ENCODE measurements at places on chromosomes 1 and 21. TPM values are rescaled to one million over a fixed set of nuclear protein-coding genes. Genes with fewer than 3 reads are reported as not detected.

NPL gene
- 2.6 TPM for total RNA-seq

C21orf91 gene
- total RNA-seq, result 2.0 TPM

PTGFR gene
- total RNA-seq, result 1.0 TPM

AKT3 gene
- total RNA-seq, result 14.0 TPM

ATP6V1G3 gene
- total RNA-seq, result not detected

TATDN3 gene
- total RNA-seq, result 10.6 TPM

NPHP4 gene
- 10.4 TPM for total RNA-seq

FLG2 gene
- not detected for total RNA-seq

SYCP1 gene
- not detected for total RNA-seq

IL23R gene
- 0.26 TPM for total RNA-seq

RIPPLY3 gene
- total RNA-seq, result not detected

DNA sequence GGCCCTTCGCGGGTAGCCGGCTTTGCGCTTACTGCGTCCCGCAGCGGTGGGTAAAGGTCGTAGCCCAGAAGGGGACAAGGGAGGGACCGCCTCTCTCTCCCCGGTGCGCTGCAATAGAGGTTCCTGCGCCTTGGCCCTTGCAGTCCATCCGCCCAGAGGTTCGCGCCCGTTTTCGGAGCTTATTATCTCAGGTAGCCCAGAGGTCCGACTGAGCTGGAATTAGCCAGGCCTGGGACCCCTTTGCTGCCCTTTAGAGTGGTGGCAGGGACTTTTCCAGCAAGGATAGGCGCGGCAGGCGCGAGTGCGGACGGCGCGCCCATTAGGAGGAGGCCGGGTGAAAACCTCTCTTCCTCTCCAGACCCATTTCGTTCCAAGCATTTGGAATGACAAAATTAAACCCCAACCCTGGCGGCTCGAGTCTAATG, 5.0 kb downstream of the LHX4 start:
- no peak for DNase-seq

GRCh38 chr1:43414634-43415223, 25.0 kb downstream of the SZT2 start:
- DNase-seq, result peak; percentile 69

- DNase-seq, result no peak
Measured at GRCh38 chr1:26370591-26371382, 1.8 kb downstream of the ZNF683 start.

DNA sequence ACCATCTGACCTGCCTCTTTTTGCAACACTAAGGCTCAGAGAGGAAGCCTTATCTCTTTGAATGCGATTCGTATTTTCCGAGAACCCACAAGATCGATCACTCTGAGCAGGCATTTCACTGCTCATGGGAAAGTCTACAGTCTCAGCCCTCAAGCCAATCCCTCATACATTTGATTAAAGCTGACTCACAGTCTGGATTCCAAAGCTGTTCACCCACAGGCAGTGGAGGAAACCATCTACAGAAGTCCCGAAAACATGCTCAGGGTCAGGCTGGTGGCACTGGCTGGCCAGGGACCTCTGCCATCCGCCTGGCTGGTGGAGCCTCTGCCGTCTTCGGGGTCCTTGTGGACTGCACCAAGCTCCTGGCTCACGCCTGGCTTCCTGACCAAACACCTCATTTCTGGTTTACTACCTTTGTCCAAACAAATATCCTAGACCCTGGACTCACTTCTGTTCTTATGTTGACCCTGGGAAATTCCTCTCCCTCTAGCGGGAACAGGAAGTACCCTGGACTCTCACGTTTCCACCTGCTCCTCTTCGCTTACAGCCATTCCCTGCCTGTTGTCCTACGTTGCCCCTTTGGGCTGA, 650.0 kb downstream of the SMYD3 start:
- peak; percentile 36 for DNase-seq

DNA sequence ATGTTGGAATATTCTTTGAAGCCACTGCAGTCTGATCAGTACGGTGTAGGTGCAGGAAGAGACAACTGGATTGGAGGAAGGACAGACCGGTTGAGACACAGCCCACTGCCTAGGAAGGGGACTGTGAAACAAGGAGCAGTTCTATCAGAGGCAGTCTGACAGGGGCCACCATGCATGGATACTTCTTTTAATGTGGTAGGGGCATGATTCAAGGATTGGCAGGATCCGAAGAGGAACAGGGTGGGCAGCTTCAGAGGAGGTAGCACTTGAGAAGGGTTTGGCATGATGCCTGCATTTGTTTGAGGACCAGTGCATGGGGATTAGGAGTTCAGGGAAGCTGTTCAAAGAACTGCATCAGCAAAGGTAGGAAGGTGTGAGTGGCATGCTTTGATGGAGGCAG, 167.9 kb downstream of the DYRK1A start:
- no peak for DNase-seq

DNA sequence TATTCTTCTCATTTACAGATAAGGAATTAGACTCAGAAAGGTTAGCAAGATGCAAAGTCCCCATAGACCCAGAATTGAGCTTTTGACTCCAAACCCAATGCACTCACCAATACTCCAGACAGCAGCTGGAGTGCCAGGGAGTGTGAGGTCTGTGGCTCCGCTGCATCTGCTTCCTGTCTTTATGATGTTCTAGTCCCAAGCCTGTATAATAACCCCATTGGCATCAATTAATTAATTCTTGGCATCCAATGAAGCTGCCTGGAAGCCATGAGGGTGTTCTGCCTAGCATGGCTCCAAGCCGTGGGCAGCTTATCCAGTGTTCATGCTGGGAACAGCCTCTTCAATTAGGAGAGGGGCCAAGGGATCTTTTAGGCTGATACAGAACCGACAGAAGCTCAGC, 188.7 kb downstream of the GIPC2 start:
- DNase-seq, result no peak

DNA sequence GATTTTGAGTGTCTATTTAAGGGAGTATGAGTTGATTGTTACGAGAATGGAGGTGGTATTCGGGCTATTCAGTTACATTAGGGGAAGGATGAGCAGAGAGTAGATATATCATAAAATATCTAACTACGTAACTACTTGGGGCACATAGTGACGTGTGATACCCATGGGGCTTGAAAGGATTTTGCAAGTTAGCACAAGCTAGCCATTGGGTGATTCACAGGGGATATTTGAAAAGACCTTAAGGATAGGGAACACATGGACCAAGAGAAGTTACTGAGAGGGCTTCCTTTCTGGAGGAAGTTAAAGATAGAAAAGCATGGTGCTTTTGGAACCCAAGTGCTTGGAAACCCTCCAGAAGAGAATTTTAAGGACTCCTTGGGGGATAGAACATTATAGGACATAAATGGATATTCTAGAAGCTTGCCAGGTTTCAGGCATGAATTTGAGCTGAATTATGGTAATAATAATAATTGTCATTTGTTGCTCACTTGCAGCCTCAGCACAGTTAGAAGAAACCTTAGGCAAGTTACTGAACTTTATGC, 5.4 kb downstream of the DISP1 start:
- DNase-seq, result no peak

DNA sequence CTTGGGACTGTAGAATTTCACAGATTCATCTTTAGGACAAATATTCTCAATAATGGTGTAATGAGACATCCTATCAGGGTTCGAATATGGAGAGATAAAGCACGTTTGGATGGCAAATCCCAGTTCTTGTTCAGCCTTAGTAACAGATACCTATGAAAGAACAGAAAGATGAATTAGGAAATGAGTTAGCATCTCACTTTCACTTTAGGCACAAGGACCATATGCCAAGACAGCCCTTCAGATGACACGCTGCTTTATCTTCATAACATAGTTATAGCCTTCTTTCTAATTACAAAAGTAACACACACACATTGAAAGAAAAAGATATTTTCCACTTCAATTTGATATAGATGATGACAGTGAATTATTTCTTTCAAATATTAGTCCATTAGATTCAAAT, 173.6 kb downstream of the TGFBR3 start:
- DNase-seq, result no peak

GRCh38 chr21:28944296-28944695, 48.4 kb downstream of the LTN1 start:
- DNase-seq, result no peak

GRCh38 chr1:77467741-77468140, 185.9 kb downstream of the AK5 start:
- DNase-seq, result no peak

GRCh38 chr1:97101509-97101908, 379.9 kb downstream of the PTBP2 start:
- no peak for DNase-seq

- peak; percentile 32 for DNase-seq
Measured at GRCh38 chr1:212915245-212916091, 34.9 kb upstream of the VASH2 start.

GRCh38 chr1:46650491-46650890, 17.7 kb downstream of the ATPAF1 start:
- DNase-seq, result no peak

- no peak for DNase-seq
Measured at GRCh38 chr1:108097018-108097417, 103.1 kb downstream of the SLC25A24 start.

- peak; percentile 59 for DNase-seq
Measured at GRCh38 chr1:155324717-155325602, 4.3 kb downstream of the RUSC1 start.

DNA sequence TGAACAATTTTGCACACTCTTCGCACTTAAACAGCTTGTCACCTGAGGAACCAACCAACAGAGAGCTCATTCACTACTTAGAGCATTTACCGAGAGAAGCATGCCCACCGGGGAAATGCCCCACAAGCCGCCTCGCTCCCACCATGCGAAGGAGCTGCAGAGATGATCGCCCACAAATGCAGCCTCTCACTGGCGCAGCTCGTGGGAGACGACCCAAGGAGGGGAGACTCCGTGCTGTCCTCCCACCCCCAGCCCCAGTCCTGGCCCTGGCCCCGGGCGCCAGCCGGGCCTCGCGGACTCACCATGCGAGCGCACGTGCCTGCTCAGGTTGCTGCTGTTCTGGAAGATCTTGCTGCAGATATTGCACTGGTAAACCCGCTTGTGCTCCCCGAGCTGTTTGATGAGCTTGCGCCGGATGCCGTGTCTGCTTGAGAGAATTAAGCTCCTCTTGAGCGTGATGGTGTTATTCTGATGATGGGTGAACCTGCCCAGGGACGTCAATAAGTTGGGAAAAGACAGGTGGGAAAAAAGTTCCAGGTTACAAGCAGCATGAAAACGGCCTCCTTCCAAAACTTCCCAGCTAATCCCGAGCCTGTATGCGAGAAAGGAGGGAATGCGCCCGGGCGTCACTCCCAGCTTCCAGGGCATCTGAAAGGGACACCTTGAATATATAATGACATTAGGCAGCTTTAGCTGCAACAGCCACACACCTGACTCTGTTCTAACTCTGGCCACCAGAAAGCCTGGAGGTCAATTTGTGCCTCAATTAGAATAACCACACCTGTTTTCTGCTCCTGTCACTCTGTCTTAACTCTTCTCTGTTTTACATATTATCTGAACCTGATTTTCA, 42.8 kb downstream of the PRDM15 start:
- no peak for DNase-seq

DNA sequence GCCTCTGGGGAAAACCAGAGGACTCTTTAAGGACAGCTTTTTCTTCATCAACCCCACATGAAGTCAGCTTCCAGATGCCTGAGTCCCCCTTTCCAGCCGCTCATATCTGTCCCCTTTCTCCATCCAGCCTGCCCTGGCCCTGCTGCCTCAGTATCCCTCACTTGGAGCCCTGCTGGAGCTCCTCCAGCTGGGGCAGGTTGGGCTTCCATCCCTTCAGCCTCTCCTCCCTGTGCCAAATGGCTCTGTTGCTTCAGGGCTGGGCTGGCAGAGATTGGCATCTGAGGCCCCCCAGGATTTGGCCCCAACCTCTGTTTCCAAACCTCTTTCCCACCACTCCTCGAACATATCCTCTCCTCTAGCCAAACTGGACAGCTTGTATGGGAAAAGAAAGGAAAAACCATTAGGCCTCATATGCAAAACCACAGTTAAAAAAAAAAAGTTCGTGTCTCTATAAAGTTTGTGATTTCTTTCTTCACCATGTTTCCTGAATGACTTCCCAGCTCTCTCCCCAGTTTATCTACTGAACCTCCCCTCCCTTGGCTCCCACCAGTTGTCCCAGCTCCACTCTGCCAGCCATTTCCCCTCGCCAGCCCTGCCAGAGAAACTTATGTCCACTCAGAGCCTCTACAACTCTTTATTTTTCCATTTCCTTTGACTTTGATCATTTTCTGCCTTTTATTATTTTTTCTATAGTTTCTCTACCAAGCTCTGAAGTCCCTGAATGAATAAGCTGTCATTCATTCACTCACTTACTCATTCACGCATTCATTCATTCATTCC, 217.9 kb downstream of the FOXD2 start:
- no peak for DNase-seq

DNA sequence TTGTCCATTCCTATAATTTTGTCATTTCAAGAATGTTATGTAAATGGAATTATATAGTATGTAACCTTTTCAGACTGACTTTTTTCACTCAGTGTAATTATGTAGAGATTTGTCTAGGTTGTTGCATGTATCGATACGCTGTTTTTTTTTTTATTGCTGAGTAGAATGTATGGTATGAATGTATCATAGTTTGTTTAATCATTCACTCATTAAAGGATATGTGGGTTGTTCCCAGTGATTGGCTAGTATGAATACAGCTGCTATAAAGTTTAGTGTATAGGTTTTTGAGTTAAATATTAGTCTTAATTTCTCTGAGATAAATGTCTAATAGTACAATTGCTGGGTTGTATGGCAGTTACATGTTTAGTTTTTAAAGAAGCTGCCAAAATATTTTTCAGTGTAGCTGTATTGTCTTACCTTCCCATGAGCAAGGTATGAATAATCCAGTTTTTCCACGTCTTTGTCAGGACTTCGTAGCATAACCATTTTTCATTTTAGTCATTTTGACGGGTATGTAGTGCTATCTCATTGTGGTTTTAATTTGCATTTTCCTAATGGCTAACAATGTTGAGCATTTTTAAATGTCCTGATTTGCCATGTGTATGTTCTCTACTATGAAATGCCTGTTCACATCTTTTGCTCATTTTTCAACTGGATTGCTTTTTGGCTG, 22.4 kb downstream of the CASQ2 start:
- no peak for DNase-seq

DNA sequence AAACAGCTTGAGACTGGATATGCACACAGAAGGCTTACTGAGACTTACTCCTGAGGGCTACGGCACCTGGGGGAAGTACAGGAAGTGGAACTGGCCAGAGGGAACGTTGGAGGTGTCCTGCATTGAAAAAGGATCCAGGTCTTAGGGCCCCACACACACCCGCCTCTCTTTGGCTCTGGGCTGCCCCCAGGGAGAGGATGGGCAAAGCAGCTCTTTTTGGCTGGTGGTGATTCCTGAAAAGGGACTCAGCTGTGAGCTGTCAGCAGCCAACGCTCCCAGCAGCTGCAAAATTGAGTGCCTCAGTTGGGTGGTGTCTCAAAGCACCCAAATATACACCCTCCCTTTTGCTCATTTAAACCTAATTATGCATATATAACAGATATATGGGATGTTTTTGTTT, 213.2 kb downstream of the TNR start:
- DNase-seq, result no peak

GRCh38 chr1:94026619-94027380, 94.1 kb downstream of the ABCA4 start:
- no peak for DNase-seq

GRCh38 chr1:1122078-1122811, 6.4 kb upstream of the C1orf159 start:
- peak; percentile 87 for DNase-seq

Measured in body of pancreas (tissue), 4 donors.